Hepatocyte (in vitro differentiated cells): ENCODE measurements at places on chromosomes 5 and 9.

- no peak overlapping the region for H3K4me3 ChIP-seq
- no peaks in the 10 kb centered on the region for H3K27me3 ChIP-seq
- H3K27ac ChIP-seq, result no peak overlapping the region
- DNase-seq, result no peak
- H3K36me3 ChIP-seq, result no peaks in the 10 kb centered on the region
These were observed 65.2 kb downstream of the ZSWIM6 start for GRCh38 chr5:61397238-61397637.

DNA sequence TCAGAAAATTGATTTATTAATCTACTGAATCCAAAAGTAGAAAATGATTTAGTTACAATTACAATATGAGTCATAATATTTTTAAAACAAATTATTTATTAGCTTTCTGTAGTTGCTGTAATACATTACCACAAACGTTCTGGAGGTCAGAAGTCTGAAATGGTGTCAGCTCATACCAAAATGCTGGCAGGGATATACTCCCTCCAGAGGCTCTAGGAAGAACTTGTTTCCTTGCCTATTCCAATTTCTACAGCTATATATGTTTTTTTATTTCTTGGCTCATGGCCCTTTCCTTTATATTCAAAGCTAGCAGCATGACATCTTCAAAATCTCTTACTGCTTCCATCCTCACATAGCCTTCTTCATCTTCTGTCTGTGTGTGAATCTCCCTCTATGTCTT lies 667.9 kb upstream of the ITGA1 start:
- no peak overlapping the region for H3K4me3 ChIP-seq
- H3K36me3 ChIP-seq, result no peaks in the 10 kb centered on the region
- H3K4me1 ChIP-seq, result no peaks in the 10 kb centered on the region

DNA sequence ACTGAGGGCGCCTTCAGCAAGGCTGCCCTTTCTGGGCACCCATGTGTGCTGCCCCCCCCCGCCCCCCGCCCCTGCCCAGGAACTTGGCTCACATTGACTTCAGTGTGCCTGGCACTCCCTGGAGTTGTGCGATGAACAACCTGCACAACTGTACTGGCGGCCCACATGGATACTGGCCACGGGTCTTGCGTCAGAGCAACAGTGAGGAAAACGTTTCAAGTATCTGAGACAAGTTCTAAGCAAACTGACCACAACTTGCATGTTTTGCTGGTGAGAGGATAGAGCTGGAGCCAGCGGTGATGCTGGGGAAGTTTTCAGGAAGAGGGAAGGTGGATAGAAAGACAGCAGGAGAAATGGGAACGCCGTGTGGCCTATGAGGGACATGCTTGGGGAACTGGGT lies 45.4 kb downstream of the HABP4 start:
- peaks cover 7% of the 10 kb centered on the region for H3K4me1 ChIP-seq
- H3K36me3 ChIP-seq, result no peaks in the 10 kb centered on the region

- H3K27ac ChIP-seq, result no peak overlapping the region
- H3K27me3 ChIP-seq, result no peaks in the 10 kb centered on the region
- H3K4me3 ChIP-seq, result no peak overlapping the region
- DNase-seq, result no peak
- no peaks in the 10 kb centered on the region for H3K4me1 ChIP-seq
These were observed 110.2 kb downstream of the CDH6 start for GRCh38 chr5:31303688-31304087.

- peaks cover 7% of the 10 kb centered on the region for H3K4me1 ChIP-seq
- no peak overlapping the region for H3K4me3 ChIP-seq
- peaks cover 2% of the 10 kb centered on the region for H3K27me3 ChIP-seq
- H3K36me3 ChIP-seq, result no peaks in the 10 kb centered on the region
- no peak for DNase-seq
These were observed 194.7 kb downstream of the SREK1 start for GRCh38 chr5:66338828-66339227.

- H3K27ac ChIP-seq, result no peak overlapping the region
- no peaks in the 10 kb centered on the region for H3K4me1 ChIP-seq
- peaks cover 18% of the 10 kb centered on the region for H3K27me3 ChIP-seq
- no peaks in the 10 kb centered on the region for H3K36me3 ChIP-seq
These were observed 8.3 kb upstream of the SLC25A48 start for GRCh38 chr5:135826221-135826525.

- no peaks in the 10 kb centered on the region for H3K4me1 ChIP-seq
- DNase-seq, result no peak
- no peaks in the 10 kb centered on the region for H3K27me3 ChIP-seq
- no peak overlapping the region for H3K4me3 ChIP-seq
- peak overlapping the region; percentile 55 for H3K27ac ChIP-seq
- H3K36me3 ChIP-seq, result no peaks in the 10 kb centered on the region
These were observed 62.6 kb downstream of the SEMA5A start for GRCh38 chr5:9483243-9483642.

GRCh38 chr5:154791535-154791934 lies 36.4 kb downstream of the LARP1 start:
- H3K27ac ChIP-seq, result peak overlapping the region; percentile 13
- H3K4me3 ChIP-seq, result no peak overlapping the region
- no peaks in the 10 kb centered on the region for H3K27me3 ChIP-seq
- peaks cover 23% of the 10 kb centered on the region for H3K4me1 ChIP-seq
- no peak for DNase-seq
- H3K36me3 ChIP-seq, result no peaks in the 10 kb centered on the region

DNA sequence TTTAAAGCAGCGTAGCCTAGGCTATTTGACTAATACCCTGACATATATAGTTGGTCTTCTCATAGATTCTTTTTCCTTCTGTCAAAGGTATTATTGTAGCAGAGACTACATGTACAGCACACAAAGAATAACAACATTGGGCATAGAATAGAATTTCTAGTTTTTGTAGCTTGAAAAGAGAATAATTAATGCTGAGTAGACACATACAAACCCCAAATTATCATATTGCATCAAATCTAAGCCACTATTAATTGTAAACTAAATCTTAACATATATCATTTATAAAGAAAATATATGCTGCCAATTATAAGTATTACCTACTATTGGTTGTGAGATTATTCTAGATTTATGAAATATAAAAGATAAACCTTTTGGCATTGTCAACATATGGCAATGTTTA lies 574.5 kb downstream of the SLCO4C1 start:
- no peak overlapping the region for H3K4me3 ChIP-seq
- no peak overlapping the region for H3K27ac ChIP-seq
- no peak for DNase-seq
- no peaks in the 10 kb centered on the region for H3K4me1 ChIP-seq
- H3K36me3 ChIP-seq, result no peaks in the 10 kb centered on the region

DNA sequence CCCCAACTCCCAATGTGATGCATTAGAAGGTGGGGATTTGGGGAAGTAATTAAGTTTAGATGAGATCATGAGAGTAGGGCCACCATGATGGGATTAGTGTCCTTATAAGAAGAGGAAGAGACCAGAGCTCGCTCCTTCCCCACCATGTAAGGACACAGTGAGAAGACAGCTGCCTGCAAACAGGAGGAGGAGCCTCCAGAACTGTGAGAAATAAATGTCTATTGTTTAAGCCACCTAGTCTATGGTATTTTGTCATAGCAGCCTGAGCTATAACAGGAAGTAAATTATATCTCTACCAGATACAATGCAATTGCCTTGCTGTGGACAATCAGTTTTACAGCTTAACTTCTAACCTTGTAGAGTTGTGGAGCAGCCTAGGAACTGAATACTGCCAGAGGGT lies 58.0 kb downstream of the ANKRD33B start:
- no peaks in the 10 kb centered on the region for H3K36me3 ChIP-seq
- H3K27ac ChIP-seq, result no peak overlapping the region
- no peak for DNase-seq
- no peaks in the 10 kb centered on the region for H3K27me3 ChIP-seq

GRCh38 chr9:126705767-126706697 lies 92.3 kb downstream of the LMX1B start:
- no peaks in the 10 kb centered on the region for H3K36me3 ChIP-seq
- H3K4me3 ChIP-seq, result no peak overlapping the region
- no peak overlapping the region for H3K27ac ChIP-seq
- H3K27me3 ChIP-seq, result peaks cover 19% of the 10 kb centered on the region
- peaks cover 6% of the 10 kb centered on the region for H3K4me1 ChIP-seq
- DNase-seq, result peak; percentile 53

GRCh38 chr5:94184870-94185269 lies 433.5 kb downstream of the KIAA0825 start:
- H3K36me3 ChIP-seq, result no peaks in the 10 kb centered on the region
- no peak overlapping the region for H3K27ac ChIP-seq
- no peak overlapping the region for H3K4me3 ChIP-seq
- H3K27me3 ChIP-seq, result no peaks in the 10 kb centered on the region
- no peaks in the 10 kb centered on the region for H3K4me1 ChIP-seq

GRCh38 chr5:12467799-12468198 lies 563.6 kb upstream of the CTNND2 start:
- H3K27me3 ChIP-seq, result no peaks in the 10 kb centered on the region
- H3K4me3 ChIP-seq, result no peak overlapping the region
- no peak for DNase-seq
- H3K27ac ChIP-seq, result no peak overlapping the region
- no peaks in the 10 kb centered on the region for H3K4me1 ChIP-seq

DNA sequence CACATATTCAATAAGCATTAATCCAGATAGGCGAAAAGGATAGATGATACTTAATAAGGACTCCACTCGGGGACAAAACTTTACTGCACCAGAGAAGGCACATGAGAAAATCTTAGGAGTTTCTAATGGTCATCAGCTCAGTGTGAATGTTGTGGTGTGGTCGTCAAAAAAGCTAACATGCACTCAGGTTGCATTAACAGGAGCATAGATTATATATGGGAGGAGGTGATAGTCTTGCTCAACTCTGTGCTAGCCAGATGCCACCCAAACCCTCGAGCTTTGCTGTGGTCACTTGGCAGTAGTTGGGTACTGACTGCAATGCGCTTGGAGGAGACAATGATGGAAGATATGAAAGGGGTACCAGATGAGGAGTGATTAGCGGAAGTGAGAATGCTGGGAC lies 8.6 kb upstream of the COL27A1 start:
- no peak overlapping the region for H3K27ac ChIP-seq
- peaks cover 7% of the 10 kb centered on the region for H3K4me1 ChIP-seq
- H3K27me3 ChIP-seq, result no peaks in the 10 kb centered on the region

GRCh38 chr5:170633235-170634081 lies 129.6 kb downstream of the KCNIP1 start:
- peaks cover 14% of the 10 kb centered on the region for H3K4me1 ChIP-seq
- H3K27me3 ChIP-seq, result no peaks in the 10 kb centered on the region
- peak; percentile 78 for DNase-seq
- peak overlapping the region; percentile 88 for H3K27ac ChIP-seq
- H3K4me3 ChIP-seq, result peak overlapping the region; percentile 17

GRCh38 chr5:37938076-37938852 lies 98.4 kb upstream of the GDNF start:
- H3K27me3 ChIP-seq, result no peaks in the 10 kb centered on the region
- H3K27ac ChIP-seq, result no peak overlapping the region
- DNase-seq, result no peak
- no peaks in the 10 kb centered on the region for H3K36me3 ChIP-seq
- no peaks in the 10 kb centered on the region for H3K4me1 ChIP-seq

DNA sequence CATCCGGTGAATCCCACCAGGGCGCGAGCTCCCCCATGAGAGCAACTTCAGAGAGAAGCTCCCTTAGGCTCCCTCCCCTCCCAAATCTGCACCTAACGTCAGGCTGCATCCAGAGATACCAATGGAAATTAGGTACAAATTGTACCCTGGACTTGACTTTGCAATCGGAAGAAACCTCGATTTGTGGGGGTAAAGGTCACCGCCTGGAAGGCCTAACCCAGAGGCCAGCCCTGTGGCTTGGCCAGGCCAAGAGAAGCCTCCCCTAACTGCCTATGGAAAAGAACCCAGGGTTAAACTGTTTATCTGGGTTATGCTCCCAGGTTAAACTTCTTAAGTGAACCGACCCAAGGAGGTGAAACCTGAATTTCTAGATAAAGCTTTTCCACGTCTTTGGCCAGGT lies 80.4 kb downstream of the GTF3C4 start:
- peaks cover 5% of the 10 kb centered on the region for H3K4me1 ChIP-seq
- peaks cover 11% of the 10 kb centered on the region for H3K27me3 ChIP-seq
- no peaks in the 10 kb centered on the region for H3K36me3 ChIP-seq

DNA sequence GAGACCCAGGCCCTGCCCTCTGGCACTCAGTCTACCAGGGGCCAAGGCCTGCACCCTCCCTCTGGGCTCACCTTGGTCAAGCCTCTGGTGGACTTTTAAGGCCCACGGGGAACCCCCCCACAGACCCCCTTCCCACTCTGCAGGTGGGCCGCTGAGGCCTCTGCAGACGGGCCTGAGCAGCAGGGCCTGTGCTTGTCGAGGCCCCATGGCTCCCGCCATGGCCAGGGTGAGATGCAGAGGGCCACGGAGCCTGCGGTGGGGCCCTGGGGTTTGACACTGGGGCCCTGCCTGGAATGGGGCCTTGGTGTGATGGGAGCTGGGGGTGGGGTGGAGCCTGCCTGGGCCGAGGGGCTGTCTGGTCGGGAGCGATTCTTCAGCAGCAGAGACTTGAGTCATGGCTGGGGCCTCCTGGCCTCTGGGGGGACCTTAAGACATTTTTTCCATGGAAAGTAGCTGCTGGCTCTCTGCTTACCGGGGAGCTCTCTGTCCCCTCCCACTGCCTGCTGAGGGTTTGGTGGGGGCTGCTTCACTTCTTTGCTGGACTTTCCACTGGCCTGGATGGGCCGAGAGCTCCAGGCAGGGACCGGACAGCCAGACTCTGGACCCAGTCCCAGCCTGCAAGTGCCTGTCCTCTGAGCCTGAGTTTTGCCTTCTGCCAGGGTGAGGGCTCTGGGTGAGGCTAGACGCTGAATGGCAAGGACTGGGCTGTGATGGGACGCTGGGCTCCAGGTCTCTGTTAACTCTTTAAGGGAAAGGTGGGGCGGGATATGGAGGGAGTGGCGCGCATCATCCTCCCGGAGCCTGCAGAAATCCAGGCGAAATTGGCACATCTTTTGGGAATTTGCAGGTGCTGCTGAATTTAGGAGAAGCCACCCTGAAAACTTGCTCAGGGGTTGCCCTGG lies 132.2 kb downstream of the RXRA start:
- peak overlapping the region; percentile 98 for H3K27ac ChIP-seq
- H3K27me3 ChIP-seq, result no peaks in the 10 kb centered on the region
- no peak overlapping the region for H3K4me3 ChIP-seq
- peaks cover 30% of the 10 kb centered on the region for H3K4me1 ChIP-seq
- peak; percentile 74 for DNase-seq

DNA sequence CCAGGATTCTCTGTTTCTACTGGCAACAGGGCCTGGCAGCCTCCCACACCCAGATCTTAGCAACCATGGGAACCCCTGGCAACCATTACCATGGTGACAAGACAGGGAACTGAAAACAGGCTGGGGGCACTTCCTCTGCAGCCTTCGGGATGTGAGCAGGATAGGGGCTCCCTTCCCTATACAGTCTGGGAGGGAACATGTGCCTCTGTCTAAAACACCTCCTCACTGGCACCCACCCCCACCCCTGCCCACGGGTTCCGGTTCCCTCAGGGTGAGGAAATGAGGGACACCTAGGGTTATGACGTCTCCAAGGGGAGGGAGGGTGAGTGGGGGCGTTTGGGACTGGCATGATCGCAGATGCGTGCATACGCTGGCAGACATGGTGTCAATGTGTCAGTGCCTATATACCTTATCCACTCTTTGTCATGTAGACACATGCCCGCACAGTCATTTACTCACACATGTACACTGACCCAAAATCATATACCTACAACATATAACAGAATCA lies 3.0 kb upstream of the DNAJB5 start:
- no peak overlapping the region for H3K27ac ChIP-seq
- no peak overlapping the region for H3K4me3 ChIP-seq
- DNase-seq, result no peak
- H3K27me3 ChIP-seq, result no peaks in the 10 kb centered on the region
